Spinal cord (tissue), 10 donors: ENCODE measurements at places on chromosomes 1 and 21.

DNA sequence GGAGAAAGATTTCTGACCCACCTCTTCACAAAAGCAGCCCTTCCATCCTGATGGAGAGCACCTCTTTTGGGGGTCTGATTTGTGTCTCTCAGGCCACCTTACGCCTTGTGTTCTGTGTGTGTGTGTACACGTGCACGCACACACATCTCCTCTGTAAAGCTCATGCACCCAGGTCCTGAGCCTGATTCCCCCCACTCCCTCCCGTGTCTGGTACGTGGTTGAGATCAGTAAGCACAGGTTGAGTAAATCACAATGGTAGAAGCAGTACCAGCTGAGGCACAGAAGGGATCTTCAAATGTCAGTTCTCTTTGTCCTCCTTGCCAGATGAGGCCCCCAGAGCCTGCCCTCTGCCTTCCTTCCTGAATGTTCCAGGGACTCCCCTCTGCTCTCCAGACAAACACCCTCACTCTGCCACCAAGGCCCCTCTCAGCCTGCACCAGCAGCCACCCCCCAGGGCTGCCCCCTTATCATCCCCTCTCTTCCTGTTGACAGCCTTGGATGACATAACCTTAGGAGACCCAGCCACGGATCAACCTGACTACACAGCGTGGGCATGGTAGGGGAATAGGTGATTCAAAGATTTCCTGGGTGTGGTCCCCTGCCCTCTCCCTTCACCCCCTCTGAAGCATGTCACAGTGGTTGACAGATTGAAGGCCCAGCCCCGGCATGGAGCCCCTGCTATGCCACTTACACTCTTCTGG, 112.8 kb downstream of the HIVEP3 start:
- H3K4me1 ChIP-seq: peaks cover 8% of the 10 kb centered on the region
- no peak overlapping the region for H3K27ac ChIP-seq

GRCh38 chr1:153984123-153984894, 1.8 kb downstream of the RAB13 start:
- H3K4me3 ChIP-seq: peak overlapping the region; percentile 67
- peaks cover 13% of the 10 kb centered on the region for H3K4me1 ChIP-seq
- DNase-seq: no peak
- no peaks in the 10 kb centered on the region for H3K27me3 ChIP-seq
- no peak overlapping the region for H3K27ac ChIP-seq

DNA sequence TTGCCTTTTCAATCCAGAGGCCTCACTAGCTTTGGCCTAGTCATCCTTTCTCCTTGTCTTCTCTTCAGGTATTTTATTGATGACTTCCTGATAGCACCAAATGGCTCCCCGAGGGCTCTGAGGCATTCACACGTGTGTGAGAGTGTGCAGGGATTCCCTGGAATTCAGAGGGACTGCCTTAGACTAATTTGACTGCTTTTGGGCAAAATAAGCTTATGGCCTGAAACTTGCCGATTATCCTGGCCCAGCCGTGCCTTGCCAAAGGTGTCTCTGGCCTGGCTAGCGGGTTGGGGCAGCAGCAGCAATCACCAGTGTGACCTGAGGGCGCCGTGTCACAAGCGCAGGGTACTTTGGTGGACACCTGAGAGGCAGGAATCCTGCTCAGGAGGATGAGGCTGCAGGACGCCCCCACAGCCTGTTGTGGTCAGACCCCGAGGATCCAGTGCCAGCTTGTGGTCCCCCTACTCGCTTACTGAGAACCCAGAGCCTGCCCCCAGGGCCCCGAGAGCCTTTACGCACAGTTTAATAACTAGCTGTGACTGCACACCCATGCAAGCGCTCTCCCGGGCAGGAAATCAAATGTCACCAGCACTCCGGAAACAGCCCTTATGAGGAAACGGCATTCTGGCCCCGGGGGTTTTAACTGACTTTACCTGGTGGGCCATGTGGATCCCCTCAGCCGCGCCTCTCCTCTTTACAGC, 62.8 kb upstream of the PDE9A start:
- no peak overlapping the region for H3K27ac ChIP-seq
- peaks cover 15% of the 10 kb centered on the region for H3K4me1 ChIP-seq
- H3K27me3 ChIP-seq: peaks cover 2% of the 10 kb centered on the region
- no peak overlapping the region for H3K4me3 ChIP-seq
- DNase-seq: no peak

- no peak overlapping the region for H3K27ac ChIP-seq
- H3K36me3 ChIP-seq: no peaks in the 10 kb centered on the region
- H3K4me3 ChIP-seq: no peak overlapping the region
- H3K27me3 ChIP-seq: no peaks in the 10 kb centered on the region
Measured at GRCh38 chr1:234972411-234973191, 156.0 kb downstream of the TOMM20 start.

DNA sequence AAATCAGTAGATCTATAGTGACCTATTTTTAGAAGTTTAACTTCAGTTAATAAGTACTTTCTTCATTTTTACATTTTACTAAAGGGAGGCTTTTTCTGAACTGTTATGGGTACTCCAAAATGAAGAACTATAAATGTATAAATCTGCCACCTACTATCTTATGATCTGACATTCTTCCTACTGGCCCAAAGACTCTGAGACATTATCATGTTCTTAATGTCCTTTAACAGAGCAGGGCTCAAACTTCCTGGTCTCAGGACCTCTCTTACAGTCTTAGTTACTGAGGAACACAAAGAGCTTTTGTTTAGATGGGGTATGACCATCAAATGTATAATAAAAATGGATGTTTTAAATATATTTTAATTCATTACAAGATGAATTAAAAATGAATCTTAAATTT, 8.9 kb downstream of the TRIM33 start:
- H3K4me3 ChIP-seq: no peak overlapping the region
- peaks cover 6% of the 10 kb centered on the region for H3K36me3 ChIP-seq
- no peak for DNase-seq
- H3K4me1 ChIP-seq: no peaks in the 10 kb centered on the region
- no peak overlapping the region for H3K27ac ChIP-seq

DNA sequence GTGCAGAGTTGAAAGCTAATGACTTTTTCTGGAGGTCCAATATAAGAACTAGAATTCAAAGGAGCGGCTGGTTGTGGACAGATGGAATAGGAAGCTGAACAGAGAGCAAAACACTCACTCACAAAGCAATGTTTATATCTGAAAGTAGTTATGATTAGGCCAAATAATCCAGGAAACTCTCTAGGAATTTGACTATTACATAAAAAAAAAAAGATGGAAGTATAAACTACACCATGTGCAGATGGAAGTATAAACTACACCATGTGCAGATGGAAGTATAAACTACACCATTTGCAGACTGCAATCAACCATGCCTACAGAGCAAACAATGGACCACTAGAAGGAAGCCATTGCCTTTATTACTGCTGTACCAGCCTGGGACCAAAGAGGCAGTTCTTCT, 771.1 kb downstream of the BRINP3 start:
- DNase-seq: no peak
- H3K4me3 ChIP-seq: no peak overlapping the region
- no peaks in the 10 kb centered on the region for H3K4me1 ChIP-seq
- no peaks in the 10 kb centered on the region for H3K36me3 ChIP-seq
- H3K27me3 ChIP-seq: no peaks in the 10 kb centered on the region

DNA sequence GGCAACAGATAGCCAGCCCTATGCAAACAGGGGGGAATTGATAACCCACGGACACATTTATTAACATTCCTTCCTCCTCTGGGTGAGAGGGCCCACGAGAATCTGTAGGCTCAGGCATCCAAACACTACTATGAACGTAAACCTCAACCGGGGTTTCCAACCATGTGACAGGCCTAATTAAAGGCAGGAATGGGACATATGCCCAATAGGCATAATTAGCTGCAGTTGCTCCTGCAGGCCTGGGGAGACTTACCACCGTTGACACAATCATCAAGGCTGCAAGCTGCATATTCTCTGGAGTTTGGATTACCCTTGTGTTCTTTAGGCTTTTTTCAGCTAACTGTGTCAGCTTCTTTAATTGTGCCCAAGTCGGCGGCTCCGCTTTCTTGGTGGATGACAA, 22.2 kb upstream of the GBP1 start:
- H3K36me3 ChIP-seq: no peaks in the 10 kb centered on the region
- H3K27ac ChIP-seq: no peak overlapping the region
- no peaks in the 10 kb centered on the region for H3K27me3 ChIP-seq
- no peaks in the 10 kb centered on the region for H3K4me1 ChIP-seq
- no peak for DNase-seq

DNA sequence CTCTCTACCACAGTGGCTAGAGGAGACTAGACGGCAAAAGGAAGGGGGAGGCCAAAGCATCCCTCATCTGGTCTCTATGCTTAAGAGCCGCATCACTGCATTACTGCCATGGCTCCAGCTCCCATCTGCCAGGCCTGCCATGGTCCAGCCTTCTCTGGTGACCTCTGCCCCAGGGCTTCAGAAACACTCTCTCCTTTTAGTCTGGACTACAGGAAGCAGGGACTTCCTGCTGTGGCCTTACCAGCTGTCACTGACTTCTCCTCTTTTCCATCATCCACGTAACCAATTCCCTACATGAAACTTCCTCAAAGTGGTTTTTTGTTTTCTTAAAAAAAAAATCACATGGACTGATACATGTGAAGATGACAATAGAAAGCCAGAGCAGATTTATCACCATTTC, 323.1 kb upstream of the NFIA start:
- H3K4me3 ChIP-seq: no peak overlapping the region
- H3K36me3 ChIP-seq: no peaks in the 10 kb centered on the region
- no peak overlapping the region for H3K27ac ChIP-seq
- H3K4me1 ChIP-seq: peaks cover 4% of the 10 kb centered on the region
- no peaks in the 10 kb centered on the region for H3K27me3 ChIP-seq
- DNase-seq: no peak

DNA sequence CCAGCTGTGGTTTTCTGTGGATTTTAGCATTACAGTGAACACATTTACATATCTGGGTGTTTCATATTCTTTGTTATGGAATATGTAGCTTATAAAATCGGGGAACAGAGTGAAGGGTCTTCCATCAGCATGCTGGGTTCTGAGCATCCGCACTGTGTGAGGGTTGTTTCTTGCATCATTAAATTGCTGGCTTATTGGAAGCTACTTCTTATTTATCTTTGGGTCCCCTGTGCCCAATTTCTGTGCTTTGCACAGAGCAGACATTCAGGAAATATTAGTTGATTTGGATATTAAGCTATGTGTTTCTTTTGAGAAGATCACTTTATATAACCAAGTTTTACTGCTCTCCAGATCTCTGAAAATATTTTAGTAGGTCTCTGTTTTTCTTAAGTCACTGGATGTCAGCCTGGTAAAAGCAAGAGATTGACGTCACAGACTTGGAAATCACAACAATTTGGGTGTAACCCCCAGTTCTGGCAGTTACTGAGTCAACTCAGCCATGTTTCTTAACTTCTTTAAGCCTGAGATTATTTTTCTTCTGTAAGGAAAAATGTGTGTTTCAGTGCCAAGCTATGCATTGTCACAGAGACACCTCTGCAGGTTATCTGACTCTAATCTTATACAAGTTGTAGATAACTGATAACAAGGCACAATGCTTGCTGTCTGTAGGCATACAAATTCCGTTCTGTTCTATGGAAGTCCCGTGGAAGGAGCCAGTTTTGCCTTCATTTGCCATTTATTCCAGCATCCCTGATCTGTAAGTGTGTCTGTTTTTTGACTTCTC, 258.3 kb upstream of the KAZN start:
- DNase-seq: no peak
- H3K27me3 ChIP-seq: no peaks in the 10 kb centered on the region
- H3K27ac ChIP-seq: no peak overlapping the region
- H3K4me1 ChIP-seq: no peaks in the 10 kb centered on the region
- no peak overlapping the region for H3K4me3 ChIP-seq

DNA sequence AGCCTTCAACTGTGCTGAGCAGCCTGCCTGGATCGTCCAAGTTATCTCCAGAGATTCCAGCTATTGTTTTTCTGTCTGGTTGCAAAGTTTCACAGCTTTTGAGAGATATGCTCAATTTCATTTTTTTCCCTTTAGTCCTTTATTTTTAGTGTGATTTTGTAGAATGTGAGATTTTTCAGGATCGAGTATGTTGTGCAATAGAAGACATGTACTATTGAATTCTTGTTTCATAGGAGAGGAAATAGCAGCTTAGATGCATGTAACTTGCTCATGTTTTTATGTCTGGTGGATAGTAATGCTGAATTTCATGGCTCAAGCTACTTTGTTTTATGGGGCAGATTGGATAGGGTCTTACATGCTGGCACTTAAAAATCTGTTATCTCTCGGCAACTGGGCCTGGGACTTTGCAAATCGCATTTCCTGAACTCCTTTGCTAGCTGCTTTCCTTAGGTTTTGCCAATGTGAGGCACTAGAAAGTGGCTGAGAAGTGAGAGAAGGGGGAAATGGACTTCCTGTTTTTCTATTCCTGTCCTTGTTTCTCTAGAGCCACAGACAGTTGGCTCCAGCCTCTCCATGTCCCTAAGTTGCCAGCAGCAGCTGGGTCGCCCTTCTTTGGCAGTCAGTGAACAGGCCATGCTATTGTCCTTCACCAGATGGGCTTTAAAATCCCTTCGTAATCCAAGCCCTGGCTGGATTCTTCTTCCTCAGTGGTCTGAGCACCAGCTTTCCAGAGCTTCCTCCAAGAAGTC, 101.4 kb upstream of the PDE4B start:
- no peaks in the 10 kb centered on the region for H3K27me3 ChIP-seq
- no peak for DNase-seq
- no peak overlapping the region for H3K4me3 ChIP-seq
- no peak overlapping the region for H3K27ac ChIP-seq
- no peaks in the 10 kb centered on the region for H3K36me3 ChIP-seq

DNA sequence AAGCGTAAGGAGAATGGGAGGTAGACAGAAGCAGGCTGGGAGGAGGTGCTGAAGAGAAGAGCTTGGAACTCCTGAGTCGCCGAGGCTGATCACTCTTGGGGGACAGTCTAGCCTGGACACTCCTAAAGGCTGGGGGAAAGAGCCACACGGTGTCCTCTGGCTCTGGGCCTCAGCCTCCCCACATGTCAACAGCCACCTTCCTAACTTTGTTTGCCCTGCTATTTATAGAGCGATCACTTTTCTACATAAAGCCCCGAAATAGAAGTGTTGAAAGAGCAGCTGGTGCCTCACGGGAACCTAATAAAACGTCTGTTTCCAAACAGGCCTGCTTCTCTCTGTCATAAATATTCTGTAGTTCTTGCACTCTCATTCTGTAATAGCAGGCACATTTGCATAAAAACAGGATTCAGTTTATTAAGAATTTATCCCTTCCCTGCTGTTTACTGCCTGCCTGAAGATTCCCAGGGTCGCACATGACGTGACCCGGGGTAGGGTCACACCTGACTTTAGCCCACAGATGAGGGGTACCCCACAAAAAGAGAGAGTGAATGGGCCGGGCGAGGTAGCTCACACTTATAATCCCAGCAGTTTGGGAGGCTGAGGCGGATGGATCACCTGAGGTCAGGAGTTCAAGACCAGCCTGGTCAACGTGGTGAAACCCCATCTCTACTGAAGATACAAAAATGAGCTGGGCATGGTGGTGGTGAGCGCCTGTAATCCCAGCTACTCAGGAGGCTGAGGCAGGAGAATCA, 212.5 kb downstream of the TOMM20 start:
- H3K27me3 ChIP-seq: no peaks in the 10 kb centered on the region
- H3K36me3 ChIP-seq: no peaks in the 10 kb centered on the region
- peaks cover 40% of the 10 kb centered on the region for H3K4me1 ChIP-seq
- no peak for DNase-seq
